T follicular helper cell (primary cell): ENCODE measurements at places on chromosomes 7 and 10.

DNA sequence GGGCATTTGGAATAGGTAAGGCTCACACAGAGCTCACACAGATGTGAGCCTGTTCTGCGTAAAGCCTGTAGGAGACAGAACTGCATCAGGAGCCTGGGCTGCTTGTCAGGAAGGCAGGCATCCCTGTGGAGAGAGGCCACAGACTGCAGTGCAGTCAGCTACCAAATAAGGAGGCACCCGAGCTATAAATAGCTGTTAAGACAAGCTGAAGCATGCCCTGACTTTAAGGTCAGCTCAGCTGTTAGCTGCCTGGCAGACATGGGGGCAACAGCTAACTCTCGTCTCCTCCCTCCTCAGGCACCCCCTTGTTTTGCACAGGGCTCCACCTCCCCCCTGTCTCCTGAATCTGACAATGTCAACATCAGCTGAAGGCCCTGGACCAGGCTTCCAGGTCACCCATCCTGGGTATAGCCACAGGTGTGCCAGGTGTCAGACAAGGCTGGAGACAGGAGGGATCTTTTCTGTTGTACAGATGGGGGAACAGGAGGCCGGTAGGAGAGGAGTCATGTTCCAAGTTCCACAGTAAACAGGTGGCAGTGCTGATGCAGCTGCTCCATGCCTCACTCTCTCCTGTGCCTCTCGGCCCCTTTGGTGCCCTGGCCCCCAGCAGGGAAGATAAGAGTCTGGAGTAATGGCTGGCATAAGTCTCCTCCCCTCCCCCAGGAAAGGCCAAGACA lies 27.6 kb upstream of the MKRN1 start:
- no peak for DNase-seq

DNA sequence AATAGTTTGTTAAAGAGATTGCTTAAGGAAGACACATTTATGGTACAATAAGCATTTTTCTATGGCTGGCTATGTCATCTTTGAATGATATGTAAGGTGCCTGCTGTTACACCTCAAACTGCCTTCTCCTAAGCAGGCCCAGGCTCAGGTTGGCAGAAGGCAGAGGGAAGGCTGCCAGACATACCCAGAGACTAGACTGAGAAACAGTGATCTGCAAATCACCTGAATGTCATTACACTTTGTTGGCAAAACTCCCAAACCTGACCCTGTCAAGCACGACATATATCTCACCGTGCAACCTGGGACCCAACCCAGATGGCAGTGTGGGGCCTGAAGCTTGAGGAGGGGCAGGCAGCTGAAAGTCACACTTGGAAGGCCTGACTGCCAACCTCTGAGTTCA lies 136.6 kb upstream of the TARP start:
- no peak for DNase-seq

- DNase-seq: no peak
Observed at GRCh38 chr7:100506356-100506923, 22.7 kb downstream of the NYAP1 start.

- no peak for DNase-seq
Observed at GRCh38 chr7:116167177-116167576, 43.2 kb upstream of the TES start.

DNA sequence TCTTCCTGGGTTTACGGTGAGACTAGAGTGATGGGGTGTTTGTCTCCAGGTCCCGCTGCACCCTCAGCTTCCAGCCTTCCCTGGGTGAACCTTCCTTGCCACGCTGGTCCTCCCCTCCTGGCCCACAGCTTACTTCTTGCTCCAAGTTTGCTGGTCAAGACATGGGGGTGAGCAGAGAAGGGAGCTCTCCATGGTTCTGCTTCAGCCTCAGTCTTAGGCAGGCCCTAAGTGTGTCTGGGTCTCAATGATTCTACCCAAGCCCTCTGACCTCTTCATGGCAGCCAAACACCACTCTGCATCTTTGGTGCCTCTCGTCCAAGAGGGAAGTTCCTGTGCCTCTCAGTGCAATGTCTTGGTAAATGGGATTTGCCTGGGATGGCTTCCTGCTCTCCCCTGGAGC lies 356.5 kb upstream of the KLF6 start:
- DNase-seq: no peak

DNA sequence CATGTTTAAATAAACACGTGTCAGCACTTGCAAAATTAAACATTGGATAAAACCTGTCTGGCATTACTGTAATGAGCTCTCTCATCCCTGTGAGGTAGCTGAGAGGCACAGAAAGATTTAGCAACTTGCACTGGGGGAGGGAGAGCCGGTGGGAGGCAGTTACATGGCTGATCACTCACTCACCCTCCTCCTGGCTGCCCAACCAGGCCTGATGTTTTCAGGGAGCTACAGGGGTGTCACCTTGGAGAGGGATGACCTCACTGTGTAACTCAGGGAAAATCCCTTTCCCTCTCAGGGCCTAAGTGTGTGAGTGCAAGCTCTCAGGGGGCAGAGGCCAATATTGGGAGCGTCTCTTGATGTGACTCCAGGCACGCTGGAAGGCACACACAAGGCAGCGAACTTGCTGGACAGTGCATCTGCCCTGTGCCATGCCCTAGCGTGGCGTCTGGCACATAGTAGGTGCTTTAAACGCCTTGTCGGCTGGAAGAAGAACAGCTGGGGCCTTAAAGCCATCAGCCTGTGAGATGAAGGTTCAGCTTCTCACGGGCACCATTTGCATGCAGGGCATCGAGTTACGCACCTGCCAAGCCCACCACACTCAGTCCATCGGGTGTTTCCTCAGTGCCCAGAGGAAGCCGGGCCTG lies 51.1 kb downstream of the ELFN1 start:
- DNase-seq: no peak

GRCh38 chr10:80464557-80465450 lies 10.7 kb downstream of the TSPAN14 start:
- no peak for DNase-seq

- no peak for DNase-seq
Observed at GRCh38 chr10:871951-872403, 59.5 kb downstream of the LARP4B start.

GRCh38 chr7:48528646-48529045 lies 357.4 kb downstream of the ABCA13 start:
- no peak for DNase-seq

DNA sequence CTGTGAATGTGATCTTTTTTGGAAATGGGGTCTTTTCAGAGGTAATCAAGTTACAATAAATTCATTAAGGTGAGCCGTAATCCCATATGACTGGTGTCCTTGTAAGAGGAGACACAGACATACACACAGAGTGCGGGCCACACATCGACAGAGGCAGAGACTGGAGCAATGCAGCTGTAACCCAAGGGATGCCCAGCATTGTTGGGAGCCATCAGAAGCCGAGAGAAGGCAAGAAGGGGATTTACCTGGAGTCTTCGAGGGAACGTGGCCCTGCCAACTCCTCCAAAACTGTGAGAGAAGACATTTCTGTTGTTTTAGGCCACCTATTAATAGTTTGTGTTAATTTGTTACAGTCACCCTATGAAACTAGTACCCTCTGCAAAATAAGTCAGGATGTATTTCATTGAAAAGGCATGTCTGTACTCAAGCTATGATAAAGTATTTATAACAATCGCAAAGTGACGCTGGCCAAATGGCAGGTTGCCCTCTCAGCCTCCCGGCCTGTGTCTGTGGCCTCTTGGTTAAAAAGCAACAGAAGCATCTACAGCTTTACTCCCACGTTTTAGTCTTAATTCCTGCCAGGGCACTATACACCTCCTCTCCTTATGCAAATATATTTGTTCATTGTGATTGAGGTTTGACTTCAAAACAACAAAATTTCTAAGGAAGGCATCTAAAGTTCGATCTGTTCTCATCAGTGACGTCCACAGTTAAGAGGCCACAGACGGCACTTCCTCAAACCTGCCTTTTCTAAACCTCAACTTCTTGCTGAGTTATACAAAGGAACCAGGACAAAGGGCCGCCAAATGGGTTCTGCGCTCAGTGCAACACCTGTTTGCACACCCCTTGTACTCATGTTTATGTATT lies 46.8 kb downstream of the HIPK2 start:
- peak; percentile 33 for DNase-seq

GRCh38 chr10:112919721-112920120 lies 30.3 kb upstream of the TCF7L2 start:
- no peak for DNase-seq

DNA sequence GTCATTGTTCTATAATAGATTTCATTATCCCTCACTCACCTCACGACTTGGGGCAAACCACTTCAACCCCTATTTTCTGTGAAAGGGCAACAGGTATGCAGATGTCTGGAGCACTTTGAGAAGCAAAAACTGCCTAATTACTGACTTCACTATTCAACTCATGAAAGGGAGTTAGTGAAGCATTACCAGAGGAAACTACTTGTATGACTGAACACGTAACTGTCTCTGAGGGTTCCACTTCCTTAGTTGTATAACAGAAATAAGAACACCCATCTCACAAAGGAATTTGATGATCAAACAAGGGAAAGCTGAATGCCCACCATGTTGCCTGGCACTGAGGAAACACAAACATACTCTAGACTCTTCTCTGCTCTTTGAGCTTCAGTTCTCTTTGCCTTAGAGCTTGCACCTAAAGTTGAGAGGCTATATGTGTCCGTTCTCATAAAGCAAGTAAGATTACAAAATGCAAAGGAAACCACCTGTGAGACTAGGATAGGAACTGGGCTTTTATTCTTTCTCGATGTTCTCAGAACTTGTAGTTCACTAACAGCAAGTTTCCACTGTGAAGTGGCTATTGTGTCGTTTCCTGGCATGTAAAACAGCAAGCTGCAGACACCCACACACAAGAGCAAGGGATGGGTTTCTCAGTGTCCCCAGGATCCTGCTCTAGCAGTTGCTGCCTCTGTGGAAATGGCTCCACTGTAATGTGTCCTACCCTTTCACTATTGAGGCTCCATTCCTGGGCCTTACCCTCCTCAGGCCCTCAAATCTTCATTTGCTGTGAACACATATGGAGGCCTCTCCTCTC lies 2.6 kb downstream of the TMEM243 start:
- no peak for DNase-seq

- no peak for DNase-seq
Observed at GRCh38 chr7:1105189-1105588, 17.3 kb downstream of the GPER1 start.

DNA sequence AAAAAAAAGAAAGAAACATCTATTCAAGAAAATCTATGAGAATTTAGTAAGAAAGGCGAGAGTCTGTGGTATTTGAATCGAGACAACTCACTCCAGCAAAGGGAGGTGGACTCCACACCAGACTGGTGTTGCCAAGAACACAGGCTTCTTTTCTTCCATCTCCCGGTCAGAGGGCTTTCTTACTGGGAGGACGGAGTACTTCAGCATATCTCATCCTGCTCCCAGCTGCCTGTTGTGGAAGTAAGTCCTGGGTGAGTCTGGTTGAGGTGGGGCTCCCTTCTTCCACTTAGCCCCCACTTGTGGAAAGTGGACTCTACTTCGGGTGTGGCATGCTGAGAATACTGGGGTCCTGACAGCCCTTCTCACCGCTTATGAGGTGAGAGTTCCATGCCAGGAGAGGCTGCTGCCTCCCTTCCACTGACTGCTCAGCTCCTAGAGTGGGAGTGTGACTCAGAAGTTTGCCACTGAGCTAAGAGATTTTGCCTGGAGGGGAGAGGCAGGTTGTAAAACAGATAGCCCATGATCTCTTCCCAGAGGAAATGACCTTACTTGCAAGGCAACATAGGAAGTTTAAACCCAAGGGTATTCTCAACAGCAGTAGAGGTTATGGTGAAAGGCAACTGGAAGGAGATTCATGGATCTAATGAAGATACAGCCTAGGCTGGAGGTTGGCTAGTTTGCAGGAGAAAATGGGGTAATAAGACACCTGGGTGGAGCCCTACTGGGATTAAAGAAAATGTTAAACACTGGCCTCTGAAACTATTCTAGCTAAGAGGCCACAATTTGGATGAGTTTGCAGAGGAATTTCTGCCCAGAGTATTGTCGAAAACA lies 3.5 kb upstream of the NACAD start:
- DNase-seq: no peak

DNA sequence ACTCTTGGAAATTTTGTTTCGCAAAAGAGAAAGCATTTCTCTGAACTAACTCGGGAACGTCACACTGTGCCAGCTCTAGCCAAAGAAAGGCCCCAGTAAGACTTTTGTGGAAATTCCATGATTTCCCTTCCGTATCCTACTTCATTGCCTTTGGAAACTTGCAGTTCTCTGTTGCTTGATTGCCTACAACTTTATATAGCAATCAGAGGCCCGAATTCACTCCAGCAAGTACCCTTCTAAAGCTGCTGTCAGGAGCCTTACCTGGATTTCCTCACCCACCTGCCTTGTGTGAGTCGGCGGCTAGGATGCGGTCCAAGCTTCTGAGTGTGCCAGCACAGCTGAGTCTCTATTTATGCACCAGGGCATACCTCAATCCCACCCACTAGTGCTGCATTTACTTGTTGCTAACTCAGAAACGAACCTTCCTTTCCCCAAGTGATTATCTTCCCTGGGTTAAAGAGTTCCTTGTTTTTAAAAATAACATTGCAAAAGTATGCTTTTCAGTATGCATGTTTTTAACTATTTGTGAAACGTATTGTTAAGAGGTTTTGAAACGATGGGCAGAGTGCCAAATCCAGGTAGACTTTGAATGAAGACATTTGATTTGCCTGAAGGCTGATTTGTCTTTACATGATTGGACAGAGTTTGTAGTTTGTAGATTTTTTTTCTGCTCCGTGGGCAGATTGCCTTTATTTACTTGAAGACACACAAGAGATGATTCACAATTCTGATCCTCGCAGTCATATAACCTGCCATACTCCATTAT lies at the start of gene AGR2:
Gene AGR2, minus strand, starts transcription at position 326 of the 766 bp plus-strand sequence. CDS start 3,203 bp downstream, outside the sequence.
- no peak for DNase-seq

DNA sequence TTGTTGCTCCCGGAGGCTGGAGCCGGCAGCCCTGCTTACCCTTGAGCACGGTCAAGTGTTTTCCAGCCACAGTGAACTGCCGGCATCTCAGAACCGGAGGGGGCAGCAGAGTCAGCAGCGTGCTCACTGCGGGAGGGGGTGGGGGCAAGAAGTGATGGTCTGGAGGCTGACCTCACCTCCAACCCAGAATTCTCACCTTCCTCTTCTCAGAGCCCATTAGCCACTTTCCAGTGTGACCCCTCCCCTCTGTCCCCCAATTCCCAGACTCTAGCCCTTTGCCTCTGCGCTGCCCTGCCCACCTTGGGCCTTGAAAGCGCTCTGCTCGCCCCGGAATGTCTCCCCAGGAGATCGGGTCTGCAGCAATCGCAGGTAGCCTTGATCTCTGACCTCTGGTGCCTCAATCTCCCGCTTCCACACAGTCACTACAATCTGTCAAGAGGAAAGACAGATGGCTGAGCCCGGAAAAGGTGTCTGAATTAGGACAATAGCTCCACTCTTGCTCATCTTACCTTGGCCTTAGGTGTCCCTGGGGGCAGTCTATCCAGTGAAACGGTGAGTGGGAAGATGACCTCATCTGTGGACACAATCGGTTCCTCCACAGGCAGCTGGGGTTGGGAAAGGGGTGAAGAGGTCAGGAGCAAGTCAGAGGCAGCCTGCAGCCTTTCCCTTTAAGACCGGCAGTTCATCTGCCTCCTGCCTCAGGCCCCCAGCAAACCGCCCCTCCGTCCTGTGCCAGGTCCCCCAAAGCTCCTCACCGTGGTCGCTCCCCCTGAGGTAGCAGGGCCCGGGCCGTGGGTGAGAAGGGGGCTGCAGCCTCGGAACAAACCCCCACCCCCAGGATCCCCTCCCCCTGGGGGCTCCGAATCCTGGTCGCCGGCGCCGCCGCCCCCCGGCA lies 942 bp downstream of the TRAPPC14 start:
- no peak for DNase-seq

GRCh38 chr7:135942614-135943013 lies 34.5 kb downstream of the MTPN start:
- no peak for DNase-seq
